ENCODE measurements at places on chromosomes 1 and 21. TPM values are rescaled to one million over a fixed set of nuclear protein-coding genes. Genes with fewer than 3 reads are reported as not detected.

The ACKR1 gene
- total RNA-seq, result 10.9 TPM

The BEND5 gene
- 4.2 TPM for total RNA-seq

The CLCA1 gene
- total RNA-seq, result 0.05 TPM

The LDLRAD2 gene
- not detected for total RNA-seq

The LGR6 gene
- 0.60 TPM for total RNA-seq

The FASLG gene
- total RNA-seq, result not detected

The OR2T35 gene
- not detected for total RNA-seq

The RGS8 gene
- 0.05 TPM for total RNA-seq

The SV2A gene
- total RNA-seq, result 0.44 TPM

DNA sequence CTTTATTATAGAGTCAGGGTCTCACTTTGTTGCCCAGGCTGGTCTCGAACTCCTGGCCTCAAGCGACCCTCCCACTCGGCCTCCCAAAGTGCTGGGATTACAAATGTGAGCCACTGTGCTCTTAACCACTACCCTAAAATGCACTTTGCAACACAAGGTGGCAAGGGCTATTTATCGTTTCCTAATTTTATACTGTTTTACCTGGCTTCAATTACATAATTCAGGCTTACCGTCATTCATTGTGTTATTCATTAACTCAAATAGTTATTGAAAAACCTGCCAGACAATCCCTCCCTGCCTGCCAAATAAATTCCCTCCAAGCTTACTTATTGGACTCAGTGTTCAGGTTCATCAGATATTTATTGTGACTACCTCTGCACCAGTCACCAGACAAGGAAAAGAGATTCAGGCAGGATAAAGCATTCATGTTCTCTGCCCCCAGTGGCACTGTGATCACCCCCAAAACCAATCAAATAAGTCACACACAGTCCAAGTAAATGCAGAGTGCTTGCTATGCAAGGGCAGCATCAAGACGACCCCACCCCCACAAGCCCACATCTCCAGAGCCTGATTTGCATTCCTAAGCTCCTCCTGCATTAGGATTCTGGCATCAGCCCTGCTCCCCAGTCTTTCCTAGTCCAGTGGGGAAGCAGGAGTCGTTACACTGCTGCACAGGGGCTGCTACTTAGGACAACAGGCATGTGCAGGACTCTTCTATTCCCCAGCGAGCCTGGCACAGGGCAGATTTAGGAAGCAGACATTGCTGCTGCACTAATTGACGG lies 8.1 kb downstream of the PAQR7 start:
- H3K36me3 ChIP-seq, result no peaks in the 10 kb centered on the region
- DNase-seq, result no peak
- H3K27ac ChIP-seq, result no peak overlapping the region
- peaks cover 16% of the 10 kb centered on the region for H3K4me1 ChIP-seq

DNA sequence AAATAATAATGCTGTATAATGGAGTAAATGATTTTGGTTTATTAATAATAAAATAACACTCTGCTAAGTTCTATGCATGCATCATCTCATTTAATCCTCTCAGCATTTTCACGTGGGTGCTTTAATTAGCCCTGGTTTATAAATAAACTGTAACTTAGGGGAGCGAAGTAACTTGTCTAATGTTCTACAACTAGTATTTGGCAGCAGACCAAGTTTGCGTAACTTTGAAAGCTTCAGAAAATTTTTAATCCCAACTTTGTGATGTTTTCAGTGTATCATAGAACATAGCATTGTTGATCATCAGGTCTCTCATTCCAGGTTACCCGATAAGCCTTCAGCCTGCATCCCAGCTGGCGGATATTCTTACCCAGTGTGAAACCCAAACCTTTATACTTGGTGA lies 322.4 kb upstream of the SGIP1 start:
- H3K36me3 ChIP-seq, result no peaks in the 10 kb centered on the region
- no peak for DNase-seq
- no peak overlapping the region for H3K4me3 ChIP-seq
- peaks cover 15% of the 10 kb centered on the region for H3K4me1 ChIP-seq

GRCh38 chr1:243562473-243562872 lies 287.6 kb downstream of the AKT3 start:
- H3K36me3 ChIP-seq, result peaks cover 26% of the 10 kb centered on the region
- no peak overlapping the region for H3K27ac ChIP-seq
- no peaks in the 10 kb centered on the region for H3K27me3 ChIP-seq
- no peak overlapping the region for H3K4me3 ChIP-seq
- no peaks in the 10 kb centered on the region for H3K4me1 ChIP-seq

- H3K4me1 ChIP-seq, result peaks cover 3% of the 10 kb centered on the region
- no peak overlapping the region for H3K27ac ChIP-seq
Measured at GRCh38 chr1:165501330-165501969, 42.4 kb upstream of the LRRC52 start.

DNA sequence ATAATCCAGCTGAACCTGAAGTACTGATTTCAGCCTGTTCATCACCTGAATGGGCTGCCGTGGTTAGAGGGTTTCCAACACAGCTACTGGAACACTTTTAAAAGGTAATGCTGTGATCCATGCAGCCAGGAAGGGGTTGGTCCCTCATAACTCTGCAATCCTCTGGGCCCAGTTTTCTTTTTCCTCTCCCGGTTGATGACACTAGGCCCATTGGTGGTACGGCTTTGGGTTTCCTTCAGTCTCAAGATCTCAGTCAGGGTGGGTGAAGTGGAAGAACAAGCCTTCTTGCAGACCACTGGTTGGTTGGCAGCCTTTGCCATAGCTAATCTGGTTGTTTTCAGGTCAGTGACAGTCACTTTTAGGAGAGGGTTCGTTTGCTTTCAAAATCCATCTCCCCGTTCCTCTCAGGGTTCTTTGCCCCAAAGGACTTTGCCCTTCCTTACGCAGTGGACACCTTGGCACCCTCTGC lies 502 bp upstream of the SLC35A3 start:
- DNase-seq, result no peak
- no peaks in the 10 kb centered on the region for H3K36me3 ChIP-seq
- H3K4me1 ChIP-seq, result peaks cover 32% of the 10 kb centered on the region
- H3K27ac ChIP-seq, result peak overlapping the region; percentile 80

DNA sequence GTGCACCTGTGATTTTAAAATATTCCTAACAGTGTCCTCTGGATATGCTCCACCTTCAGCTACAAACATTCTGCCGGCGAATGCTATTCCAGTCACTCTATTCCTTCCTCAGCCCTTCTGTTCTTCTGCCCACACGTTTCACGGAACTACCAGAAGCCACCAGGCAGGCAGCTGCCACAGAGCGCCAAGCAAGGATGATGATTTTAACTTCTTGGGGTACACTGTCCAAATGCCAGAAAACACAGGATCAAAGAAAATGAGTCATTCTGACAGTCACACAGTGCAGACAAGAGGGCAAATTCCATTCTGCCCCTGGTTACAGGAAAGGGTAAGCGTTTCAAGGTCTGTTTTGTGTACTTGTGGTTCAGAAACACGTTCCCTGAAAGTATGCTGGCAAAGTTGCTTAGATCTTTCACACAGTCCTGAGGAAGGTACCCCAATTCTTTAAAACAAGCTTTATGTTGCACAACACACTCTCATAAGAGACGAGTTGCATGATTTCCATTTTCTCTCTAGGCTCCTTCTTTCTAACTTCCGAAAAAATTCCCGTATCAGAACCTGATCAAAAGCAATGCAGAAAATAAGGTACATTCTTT lies 508.3 kb upstream of the PKN2 start:
- H3K4me1 ChIP-seq, result no peaks in the 10 kb centered on the region
- DNase-seq, result no peak
- no peak overlapping the region for H3K4me3 ChIP-seq
- H3K36me3 ChIP-seq, result no peaks in the 10 kb centered on the region

GRCh38 chr1:155383406-155383805 lies 62.7 kb downstream of the RUSC1 start:
- H3K27me3 ChIP-seq, result no peaks in the 10 kb centered on the region
- H3K36me3 ChIP-seq, result peaks cover 31% of the 10 kb centered on the region
- no peak overlapping the region for H3K4me3 ChIP-seq
- DNase-seq, result no peak

DNA sequence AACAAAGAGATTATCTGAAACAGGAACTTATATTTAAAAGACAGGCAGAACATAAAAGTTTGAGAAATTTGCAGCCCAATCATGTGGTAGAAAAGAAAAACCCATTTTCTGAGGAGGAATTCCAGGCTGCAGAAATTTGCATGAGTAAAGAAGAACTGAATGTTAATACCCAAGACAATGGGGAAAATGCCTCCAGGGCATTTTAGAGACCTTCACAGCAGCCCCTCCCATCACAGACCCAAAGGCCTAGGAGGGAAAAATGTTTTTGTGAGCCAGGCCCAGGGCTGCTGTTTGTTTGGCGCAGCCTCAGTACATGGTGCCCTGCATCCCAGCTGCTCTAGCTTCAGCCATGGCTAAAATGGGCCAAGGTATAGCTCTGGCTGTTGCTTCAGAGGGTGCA lies 554.3 kb upstream of the CHRM3 start:
- no peak overlapping the region for H3K4me3 ChIP-seq
- no peaks in the 10 kb centered on the region for H3K36me3 ChIP-seq
- H3K4me1 ChIP-seq, result no peaks in the 10 kb centered on the region
- H3K27ac ChIP-seq, result no peak overlapping the region
- no peaks in the 10 kb centered on the region for H3K27me3 ChIP-seq

- no peak overlapping the region for H3K27ac ChIP-seq
- no peaks in the 10 kb centered on the region for H3K4me1 ChIP-seq
- no peak overlapping the region for H3K4me3 ChIP-seq
- H3K36me3 ChIP-seq, result no peaks in the 10 kb centered on the region
- no peak for DNase-seq
Measured at GRCh38 chr1:196148367-196148970, 459.8 kb downstream of the KCNT2 start.

DNA sequence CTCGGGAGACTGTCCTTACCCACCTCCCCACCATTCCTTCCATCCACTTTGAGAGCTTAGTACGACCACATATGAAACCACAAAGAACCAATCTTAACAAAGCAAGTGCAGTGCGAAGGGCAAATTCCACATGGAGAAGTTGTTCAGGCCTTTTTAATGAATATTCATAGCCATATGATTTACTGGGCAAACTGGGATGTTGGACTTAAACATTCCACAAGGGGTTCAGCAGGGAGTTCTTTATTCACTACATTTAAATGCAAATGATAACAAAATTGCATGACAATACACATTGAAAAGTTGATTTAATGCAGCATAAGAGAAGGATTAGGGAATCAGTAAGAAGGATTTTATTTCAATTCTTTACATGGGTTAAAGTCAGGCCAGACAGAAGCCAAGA lies 14.7 kb downstream of the NMNAT2 start:
- no peak for DNase-seq
- H3K27ac ChIP-seq, result no peak overlapping the region
- no peaks in the 10 kb centered on the region for H3K27me3 ChIP-seq
- no peaks in the 10 kb centered on the region for H3K36me3 ChIP-seq
- peaks cover 16% of the 10 kb centered on the region for H3K4me1 ChIP-seq
